ENCODE measurements at places on chromosomes 11 and 22. TPM values are rescaled to one million over a fixed set of nuclear protein-coding genes. Genes with fewer than 3 reads are reported as not detected.

INPP5J gene
- 0.11 TPM for total RNA-seq

C11orf24 gene
- 68.5 TPM for total RNA-seq

APOA5 gene
- total RNA-seq = not detected

APOBEC3G gene
- 15.4 TPM for total RNA-seq

ELF5 gene
- 0.12 TPM for total RNA-seq

OR51B5 gene
- total RNA-seq = not detected

TENM4 gene
- total RNA-seq = 51.9 TPM

MAPK8IP1 gene
- total RNA-seq = 10.1 TPM

CBX7 gene
- 6.2 TPM for total RNA-seq

MPZL2 gene
- 0.25 TPM for total RNA-seq

CALCA gene
- total RNA-seq = not detected

THY1 gene
- total RNA-seq = 162 TPM

SERPIND1 gene
- not detected for total RNA-seq

TRIM49C gene
- total RNA-seq = not detected

DDIAS gene
- total RNA-seq = 3.1 TPM

SPTBN2 gene
- 5.6 TPM for total RNA-seq

CARD18 gene
- total RNA-seq = not detected

OR2D2 gene
- 1.5 TPM for total RNA-seq

SPON1 gene
- total RNA-seq = 0.12 TPM

SPDYC gene
- total RNA-seq = not detected

CADM1 gene
- total RNA-seq = 5.5 TPM

FAM180B gene
- total RNA-seq = 0.12 TPM

NCR3LG1 gene
- total RNA-seq = 9.5 TPM

TP53AIP1 gene
- total RNA-seq = not detected

Measured in uterine smooth muscle cell (primary cell).